ENCODE measurements at places on chromosomes 7 and 10.

GRCh38 chr7:9488555-9488954 lies 1055.1 kb downstream of the NXPH1 start:
- DNase-seq: no peak

DNA sequence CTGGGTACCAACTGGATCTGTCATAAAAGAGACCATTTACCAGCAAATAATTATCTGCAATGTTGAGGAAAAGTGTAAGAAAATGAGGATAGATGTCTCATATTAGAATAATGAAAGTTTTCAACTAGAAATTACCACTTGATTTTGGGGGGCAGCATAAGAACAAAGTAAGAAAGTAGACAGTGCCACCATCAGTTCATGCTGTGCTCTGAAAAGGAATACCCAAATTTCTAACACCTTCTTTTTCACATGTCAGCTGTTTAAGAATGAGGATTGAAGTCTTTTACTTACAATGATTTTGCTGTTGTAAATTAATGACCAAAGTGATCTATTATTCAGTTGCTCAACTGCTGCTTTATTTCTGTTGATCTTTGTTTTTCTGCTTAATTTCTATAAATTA lies 578.3 kb downstream of the ETV1 start:
- no peak for DNase-seq

DNA sequence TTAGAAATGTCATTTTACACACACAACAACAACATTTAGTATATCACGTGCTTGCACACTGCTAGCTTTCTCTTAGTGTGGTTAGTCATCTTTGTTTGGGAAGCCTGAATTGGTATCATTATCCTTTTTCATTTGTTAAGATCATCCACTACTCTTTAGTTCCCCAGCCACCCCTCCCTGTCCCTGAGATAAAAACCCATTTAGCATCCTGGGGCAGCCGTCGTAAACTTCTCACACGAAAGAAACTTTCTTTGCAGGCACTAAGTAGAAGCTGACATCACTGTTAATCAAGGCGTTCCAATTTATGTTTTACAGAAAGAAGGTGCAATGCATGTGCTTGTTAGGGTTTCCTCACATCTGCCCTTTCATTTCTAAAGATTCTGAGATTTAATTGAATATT lies 475.1 kb upstream of the FZD8 start:
- DNase-seq: no peak

- DNase-seq: peak; percentile 98
Observed at GRCh38 chr7:151057989-151058780, 488 bp upstream of the CDK5 start.

DNA sequence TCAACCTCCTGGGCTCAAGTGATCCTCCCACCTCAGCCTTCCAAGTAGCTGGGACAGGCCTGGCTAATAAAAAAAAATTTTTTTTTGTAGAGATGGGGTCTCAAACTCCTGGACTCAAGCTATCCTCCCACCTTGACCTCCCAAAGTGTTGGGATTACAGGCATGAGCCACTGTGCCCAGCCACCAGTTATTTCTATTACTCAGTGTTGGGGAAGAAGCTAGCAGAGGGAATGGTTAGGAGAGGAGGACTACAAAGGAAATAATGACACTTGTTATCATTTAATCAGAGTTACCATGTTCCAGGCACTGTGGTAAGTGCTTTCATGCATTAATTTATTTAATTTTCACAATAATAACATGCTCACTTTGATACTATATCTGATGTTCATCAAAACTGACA lies 17.6 kb upstream of the BTRC start:
- no peak for DNase-seq

DNA sequence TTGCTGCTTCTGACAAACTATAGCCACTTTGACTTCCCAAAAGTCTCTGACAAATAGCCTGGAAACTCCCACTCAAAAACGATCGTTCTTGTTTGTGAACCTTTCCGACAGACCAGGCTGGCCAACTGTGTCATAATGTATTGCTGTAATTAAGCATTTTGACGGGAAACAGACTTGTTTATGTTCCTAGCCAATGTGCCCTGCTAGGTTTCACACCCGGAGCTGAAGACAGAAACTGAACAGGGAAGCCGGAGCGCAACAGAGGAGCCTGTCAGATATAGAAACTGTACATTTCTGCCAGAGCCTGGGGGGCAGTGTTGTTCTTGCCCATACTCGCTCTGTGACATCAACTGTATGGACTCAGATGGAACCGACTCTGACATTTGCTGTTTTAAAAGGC lies 55.3 kb upstream of the C7orf33 start:
- DNase-seq: peak; percentile 44

DNA sequence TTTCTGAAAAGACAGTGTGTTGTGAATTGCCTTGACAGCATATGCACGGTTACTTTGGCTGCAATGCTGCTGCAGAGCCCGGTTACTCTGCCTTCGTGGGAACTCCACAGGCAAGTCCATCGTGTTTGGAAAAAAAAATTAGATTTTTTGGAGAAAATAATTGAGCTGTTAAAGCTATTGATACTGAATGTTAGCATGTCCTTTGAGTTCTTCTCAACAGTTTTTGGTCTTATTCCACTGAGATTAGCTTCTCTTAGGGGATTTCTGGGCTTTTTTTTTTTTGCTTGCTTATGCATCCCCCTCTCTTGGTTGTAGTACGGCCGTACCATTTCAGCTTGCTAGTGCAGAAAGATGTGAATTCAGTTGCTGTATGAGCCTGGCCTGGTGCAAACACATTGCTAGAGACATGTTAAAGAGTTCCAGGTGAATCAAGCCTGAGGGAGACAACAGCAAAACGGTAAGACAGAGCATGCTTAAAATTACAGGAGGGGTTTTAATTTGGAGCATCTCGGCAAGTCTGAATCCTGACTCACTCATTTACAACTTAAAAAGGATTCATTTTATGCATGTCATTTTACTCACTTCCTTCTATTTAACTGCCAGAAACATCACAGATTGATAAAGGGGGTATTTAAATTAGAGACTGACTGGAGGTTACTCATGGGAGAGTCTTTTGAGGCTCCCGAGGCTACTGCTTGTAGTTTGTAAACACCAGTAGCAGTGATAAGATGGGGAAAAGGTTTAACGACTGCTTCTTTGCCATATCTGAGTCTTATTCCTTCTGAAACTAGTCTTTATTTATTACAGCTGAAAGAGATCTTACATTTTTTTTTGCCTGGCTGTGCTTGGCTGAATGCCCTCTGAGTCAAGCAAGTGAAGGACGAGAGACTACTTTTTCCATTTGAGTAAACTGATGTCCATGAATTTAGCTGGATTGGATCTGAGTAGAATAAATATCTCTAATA lies 113.7 kb downstream of the CDK14 start:
- no peak for DNase-seq

GRCh38 chr10:24722131-24722675 lies 1.5 kb downstream of the ARHGAP21 start:
- no peak for DNase-seq

DNA sequence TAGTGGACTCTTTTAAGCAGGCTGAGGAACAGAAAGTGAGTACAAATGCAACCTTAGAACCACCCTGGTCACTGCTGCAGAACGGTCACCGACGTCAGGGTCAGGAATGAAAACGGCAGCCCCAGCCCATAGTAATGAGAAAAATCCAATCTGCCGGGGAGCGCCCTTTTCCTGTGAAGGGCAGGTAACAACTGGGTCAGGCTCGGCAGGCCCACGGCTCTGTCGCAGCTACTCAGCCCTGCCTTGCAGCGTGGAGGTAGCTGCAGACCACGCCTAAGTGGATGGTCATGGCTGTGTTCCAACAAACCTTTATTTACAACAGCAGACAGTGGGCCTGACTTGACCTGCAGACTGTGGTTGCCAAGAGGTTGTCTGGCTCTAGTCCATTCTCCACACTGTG lies 563.2 kb downstream of the DNAJB6 start:
- no peak for DNase-seq

DNA sequence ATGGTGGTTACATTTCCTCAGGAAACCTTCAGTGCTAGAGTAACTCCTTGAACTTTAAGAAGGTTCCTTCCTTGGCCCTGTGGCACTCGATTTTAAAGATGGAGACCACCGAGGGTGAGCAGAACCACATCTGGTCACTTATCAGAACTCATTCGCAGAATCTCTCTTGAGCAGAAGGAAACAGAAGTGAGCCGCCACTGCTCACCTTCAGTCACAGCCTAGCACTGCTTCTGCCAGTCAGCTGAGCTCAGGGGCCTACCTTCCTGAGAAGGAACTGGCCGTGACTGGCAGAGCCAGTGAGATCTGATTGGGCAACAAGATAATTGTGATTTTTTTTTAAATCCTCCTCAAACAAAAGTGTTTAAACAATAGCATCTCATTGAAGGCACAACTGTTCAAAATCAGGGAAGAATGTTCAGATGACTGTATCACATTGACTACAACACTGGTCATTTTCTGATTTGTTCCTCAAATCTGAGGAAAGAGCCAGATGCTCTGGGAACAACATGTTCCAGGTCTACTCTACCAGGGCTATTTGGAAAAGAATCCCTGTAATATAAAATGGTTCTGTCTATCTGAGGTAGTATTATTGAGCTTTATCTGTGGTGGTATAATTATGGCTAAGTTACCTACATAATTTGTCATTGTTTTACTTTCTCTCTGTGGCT lies 2.7 kb upstream of the SYPL1 start:
- DNase-seq: peak; percentile 44

- no peak for DNase-seq
Observed at GRCh38 chr7:44678471-44679179, 70.0 kb upstream of the ZMIZ2 start.

- DNase-seq: no peak
Observed at GRCh38 chr10:75782463-75783248, 351.2 kb downstream of the LRMDA start.

DNA sequence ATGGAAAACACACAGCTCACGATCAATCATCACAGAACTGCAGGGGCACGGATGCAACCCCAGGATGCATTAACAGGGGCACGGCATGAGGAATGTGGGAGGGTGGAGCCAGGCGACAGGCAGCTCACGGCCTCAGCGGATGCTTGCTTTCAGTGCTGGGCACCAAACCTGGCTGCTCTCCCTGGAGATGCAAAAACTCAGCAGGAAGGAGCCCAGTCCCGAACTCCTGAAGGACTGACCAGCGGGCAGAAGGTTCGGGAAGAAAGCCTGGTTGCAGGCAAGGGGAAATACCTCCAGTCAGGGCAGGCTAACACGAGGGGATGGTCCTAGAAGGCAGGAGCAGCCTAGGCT lies 66.8 kb downstream of the CHST15 start:
- DNase-seq: no peak

- no peak for DNase-seq
Observed at GRCh38 chr10:18401416-18402195, 249.8 kb downstream of the NSUN6 start.

- DNase-seq: peak; percentile 34
Observed at GRCh38 chr7:39609113-39609934, 14.0 kb upstream of the RALA start.

GRCh38 chr7:79051915-79052314 lies 401.6 kb downstream of the MAGI2 start:
- DNase-seq: no peak

- DNase-seq: no peak
Observed at GRCh38 chr10:8344756-8345155, 290.3 kb downstream of the GATA3 start.

DNA sequence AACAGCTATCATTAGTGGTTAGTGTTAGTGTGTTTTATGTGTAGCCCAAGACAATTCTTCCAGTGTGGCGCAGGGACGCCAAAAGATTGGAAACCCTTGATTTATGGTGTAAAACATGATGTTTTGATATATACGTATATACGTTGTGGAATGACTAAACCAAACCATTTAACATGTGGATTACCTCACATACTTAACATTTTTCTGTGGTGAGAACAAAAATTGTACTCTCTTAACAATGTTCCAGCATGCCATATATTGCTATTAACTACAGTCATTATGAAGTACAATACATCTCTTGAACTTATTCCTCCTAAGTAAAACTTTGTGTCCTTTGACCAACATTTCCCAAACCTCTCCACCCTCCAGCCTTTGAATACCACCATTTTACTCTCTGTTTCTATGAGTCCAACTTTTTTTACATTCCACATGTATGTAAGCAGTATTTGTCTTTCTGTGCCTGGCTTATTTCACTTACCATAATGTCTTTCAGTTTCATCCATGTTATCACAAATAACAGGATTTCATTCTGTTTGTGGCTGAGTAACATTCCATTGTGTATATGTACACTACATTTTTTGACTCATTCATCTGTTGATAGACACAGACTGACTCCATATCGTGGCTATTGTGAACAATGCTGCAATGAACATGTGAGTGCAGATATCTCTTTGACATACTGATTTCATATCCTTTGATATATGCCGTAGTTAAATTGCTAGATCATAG lies 42.2 kb upstream of the MAGI2 start:
- DNase-seq: no peak

DNA sequence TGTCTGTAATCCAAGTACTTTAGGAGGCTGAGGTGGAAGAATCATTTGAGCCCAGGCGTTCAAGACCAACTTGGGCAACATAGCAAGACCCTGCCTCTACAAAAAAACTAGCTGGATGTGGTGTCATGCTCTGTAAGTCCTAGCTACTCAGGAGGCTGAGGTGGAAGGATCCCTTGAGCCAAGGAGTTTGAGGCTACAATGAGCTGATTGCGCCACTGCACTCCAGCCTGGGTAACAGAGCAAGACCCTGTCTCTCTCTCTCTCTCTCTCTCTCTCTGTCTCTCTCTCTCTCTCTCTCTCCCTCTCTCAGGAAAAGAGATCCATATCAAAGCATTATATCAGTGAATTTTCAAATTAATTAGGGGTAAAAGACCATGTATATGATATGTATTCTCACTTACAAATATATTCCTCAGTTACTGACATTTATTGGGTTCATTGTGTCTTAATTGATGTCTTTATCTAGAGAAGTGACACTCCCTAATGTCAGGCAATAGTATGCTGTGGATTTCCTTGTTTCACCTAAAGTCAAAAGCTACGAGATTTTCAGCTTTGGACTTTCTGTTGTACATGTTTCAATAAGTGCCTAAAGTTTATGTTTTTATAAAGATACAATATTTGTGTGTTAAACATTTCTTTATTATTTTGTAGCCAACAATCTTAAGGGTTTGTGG lies 76.7 kb downstream of the SHH start:
- no peak for DNase-seq

- no peak for DNase-seq
Observed at GRCh38 chr7:114787556-114787955, 134.3 kb upstream of the MDFIC start.
